Stimulated activated CD4-positive, alpha-beta T cell treated with anti-CD3 and anti-CD28 coated beads, TNF-alpha, amount 100 ng/mL, for 48 hours (primary cell): ENCODE measurements at places on chromosomes 3 and 15.

- no peak for DNase-seq
Measured at GRCh38 chr15:40984964-40985363, 31.7 kb downstream of the CHAC1 start.

DNA sequence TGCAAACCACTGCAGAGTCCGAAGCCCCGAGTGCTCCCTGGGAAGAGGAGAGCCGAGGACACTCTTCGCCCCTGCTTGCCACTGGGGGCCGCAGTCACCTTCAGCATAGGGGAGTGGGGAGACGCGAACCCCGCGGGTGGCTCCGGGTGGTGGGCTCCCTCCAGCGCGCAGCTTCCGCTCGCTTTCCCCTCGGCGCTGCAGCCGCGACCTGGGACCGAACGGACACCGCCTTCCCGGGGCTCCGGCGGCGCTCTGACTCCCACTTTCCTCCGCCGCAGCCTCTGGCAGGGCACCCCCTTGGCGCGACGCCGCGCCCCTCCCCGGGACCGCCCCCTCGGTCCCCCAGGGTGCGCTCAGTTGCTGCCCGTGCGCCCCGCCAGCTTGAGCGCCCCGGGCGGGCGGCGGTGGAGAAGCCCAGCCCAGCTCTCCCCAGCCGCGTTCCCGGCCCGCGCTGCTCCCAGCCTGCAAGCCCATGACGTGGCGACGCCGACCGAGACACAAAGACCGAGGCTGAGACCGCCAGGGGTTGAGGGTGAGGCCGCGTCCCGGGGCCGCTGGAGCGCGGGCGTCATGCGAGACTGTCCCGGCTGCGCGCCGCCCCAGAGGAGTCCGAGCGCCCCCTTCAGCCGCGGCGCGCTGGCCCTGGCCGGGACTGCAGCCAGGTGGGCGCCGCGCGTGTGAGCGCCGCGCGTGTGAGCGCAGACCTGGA, at the start of gene MINAR1:
Gene MINAR1, plus strand, starts transcription at position 701 of the 709 bp plus-strand sequence. CDS start 23,812 bp downstream, outside the sequence.
- DNase-seq, result no peak

DNA sequence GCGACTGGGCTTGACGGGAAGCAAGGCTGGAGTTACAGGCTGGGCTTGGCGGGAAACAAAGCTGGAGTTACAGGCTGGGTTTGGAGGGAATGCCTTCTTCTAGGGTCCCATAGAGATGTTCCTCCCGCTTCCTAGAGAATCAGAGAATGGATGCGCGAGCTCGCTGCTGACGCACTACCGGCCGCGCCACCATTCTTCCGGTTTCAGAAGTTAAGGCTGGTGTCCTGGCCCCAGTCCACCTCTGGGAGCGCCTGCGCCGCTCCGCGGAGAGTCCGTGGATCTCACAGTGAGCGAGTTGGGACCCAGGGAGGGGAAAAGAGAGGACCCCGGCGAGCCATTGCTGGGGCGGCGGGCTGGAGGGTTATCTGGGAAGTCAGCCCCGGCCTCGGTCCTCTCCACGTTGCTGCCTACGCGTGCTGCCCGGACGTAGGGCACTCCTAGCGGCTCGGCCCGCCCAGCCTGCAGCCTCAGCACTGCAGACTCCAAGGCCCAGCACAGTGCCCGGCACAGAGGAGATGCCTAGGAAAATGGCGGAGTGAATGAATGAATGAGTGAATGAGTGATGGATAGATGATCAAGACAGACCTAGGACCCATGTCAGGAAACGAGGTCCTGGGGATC, at the start of gene ZNF502:
Gene ZNF502, plus strand, starts transcription at position 206 of the 621 bp plus-strand sequence. CDS start 7,602 bp downstream, outside the sequence.
- peak; percentile 45 for DNase-seq

DNA sequence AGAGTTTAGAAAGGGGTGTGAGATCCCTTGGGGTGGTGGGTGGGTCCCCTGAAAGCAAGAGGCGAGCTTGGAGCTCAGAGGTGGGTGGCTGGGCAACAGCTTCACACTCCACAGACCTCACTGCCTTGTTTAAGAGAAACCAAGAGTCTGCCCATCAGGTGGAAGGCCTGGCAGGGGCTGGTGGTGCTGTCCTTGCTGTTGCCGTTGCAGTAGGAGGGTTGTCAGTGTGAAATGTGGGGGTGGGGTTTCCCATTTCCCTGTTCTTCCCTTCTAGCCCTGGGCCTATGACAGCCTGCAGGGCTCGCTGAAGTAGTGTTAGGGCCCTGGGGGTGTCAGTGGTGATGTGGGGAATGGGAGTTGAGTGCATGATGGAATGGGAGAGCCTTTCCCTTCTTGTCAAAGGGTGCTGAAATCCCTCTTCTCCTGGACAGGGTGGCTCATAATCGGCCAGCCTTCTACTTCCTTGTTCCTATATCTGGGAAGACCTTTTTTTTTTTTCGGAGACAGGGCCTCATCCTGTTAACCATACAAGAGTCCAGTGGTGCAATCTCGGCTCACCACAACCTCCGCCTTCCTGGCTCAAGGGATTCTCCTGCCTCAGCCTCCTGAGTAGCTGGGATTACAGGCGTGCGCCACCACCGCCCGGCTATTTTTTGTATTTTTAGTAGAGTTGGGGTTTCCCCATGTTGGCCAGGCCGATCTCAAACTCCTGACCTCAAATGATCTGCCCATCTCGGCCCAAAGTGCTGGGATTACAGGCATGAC, 4.3 kb downstream of the PLEKHO2 start:
- no peak for DNase-seq

DNA sequence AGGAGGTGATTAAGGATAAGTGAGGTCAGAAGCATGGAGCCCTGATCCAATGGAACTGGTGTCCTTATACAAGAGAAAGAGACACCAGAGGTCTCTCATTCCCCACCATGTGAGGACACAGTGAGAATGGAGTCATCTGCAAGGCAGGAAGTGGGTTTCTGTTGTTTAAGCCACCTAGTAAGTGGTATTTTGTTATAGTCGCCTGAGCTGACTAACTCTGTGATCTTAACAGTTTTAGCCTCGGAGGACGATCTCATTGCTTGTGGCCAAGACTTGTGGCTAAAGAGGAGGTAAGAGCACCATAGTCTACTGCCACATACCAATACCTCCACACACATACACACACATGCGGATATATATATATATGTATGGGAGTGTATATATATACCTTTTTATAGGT, 73.8 kb downstream of the MCTP2 start:
- DNase-seq, result no peak
